ENCODE measurements at places on chromosomes 12 and 14.

DNA sequence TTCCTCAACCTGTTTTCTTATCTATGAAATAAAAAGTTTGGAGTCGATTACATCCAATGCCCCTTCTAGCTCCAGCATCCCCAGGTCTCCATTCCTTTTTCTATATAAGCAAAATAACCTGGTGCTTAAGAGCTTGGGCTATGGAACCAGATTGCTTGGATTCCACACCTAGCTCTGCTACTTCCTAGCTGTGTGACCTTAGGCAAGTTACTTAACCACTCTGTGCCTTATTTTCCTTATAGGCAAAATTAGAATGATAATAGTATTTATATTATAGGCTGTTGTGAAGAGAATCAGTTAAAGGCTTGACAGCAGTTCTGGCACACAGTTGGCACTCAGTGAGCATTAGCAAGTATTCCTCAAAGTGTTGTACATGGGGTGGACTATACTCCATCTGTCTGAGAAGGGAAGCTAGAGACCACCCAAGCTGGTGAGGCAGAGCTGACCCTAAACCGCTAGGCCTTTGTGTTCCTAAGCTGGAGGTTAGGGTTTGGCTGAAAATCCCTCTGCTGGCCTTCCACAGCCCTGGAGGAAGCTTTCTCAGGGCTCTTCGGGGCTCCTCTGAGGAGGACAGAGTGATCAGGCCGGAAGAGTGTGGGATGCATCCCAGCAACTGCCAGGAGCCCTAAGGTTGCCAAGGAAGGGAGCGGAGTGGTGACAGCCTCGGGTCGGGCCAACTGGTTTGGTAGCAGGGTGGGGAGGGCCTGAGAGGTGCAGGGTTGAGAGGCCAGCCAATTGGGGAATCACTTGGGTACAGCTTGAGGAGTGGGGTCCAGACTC is 6.0 kb upstream of the KRT4 start:
- no peak for DNase-seq

DNA sequence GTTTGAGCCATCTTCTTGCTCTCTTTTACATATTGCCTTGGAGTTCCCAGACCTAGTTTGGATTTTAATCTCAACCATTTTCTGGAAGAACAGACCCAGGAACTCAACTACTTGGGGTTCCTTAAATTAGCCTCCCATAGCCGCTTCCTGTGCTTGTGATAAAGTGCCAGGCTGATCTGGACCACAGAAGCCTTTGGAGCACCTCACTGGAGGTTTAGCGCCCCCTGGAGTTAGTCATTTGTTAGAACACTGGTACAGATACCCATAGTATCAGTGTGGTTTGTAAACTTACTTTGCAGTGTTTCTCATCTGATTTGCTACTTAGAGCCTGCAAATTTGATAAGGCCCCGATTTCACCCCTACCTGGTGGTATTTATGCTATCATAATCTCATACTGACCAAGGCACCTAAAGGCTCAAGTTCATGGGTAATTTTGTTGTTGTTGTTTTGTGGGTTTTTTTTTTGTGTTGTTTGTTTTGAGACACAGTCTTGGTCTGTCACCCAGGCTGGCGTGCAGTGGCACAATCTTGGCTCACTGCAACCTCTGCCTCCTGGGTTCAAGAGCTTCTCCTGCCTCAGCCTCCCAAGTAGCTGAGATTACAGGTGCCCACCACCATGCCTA is 3.7 kb downstream of the UNC119B start:
- DNase-seq, result no peak

DNA sequence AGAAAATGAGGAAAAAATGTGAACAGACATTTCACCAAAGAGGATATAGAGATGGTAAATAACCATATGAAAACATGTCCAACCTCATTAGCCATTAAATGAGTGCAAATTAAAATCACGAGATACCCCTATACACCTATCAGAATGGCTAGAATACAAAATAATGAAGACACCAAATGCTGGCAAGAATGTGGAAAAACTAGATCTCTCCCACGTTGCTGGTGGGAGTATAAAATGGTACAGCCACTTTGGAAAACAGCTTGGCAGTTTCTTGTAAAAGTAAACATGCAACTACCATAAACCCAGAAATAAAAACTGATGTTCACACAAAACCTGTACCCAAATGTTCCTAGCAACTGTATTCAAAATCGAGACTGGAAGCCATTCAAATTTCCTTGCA is 38.3 kb upstream of the TCL1B start:
- DNase-seq, result no peak

DNA sequence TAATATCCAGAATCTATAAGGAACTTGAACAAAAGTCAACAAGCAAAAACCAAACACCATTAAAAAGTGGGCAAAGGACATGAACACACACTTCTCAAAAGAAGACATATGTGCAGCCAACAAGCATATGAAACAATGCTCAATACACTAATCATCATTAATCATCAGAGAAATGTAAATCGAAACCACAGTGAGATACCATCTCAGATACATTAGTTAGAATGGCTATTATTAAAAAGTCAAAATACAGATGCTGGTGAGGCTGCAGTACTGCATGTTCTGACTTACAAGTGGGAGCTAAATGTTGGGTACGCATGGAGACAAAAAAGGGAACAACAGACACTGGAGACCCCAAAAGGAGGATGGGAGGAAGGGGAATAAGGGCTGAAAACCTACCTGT is 67.1 kb downstream of the BLTP3B start:
- DNase-seq, result no peak

DNA sequence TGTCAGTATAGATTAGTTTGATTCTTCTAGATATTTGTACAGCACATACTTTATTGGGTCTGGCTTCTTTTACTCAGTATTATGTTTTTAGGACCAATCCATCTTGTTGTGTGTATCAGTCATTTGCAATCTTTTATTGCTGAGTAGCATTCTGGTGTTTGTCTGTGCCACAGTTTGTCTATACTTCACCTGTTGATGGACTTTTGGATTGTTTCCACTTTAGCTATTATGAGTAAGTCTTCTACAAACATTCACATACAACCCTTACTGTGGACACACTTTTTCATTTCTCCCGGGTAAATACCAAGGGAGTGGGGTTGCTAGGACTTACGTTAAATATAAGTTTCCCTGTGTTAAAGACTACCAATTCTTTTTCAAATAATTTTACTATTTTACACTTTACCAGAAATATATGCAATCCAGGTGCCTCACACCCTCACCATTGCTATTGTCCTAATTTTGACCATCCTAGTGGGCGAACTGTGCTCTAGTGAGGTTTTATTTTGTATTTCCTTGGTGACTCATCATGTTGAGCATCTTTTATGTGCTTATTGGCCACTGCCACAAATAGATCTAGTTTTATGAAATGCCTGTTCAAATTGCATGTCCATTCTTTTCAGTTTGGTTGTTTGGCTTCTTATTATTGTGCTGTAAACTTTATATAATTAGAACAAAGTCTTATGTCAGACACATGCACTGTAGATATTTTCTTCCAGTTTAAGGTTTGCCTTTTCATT is 304.7 kb upstream of the TMTC1 start:
- no peak for DNase-seq

DNA sequence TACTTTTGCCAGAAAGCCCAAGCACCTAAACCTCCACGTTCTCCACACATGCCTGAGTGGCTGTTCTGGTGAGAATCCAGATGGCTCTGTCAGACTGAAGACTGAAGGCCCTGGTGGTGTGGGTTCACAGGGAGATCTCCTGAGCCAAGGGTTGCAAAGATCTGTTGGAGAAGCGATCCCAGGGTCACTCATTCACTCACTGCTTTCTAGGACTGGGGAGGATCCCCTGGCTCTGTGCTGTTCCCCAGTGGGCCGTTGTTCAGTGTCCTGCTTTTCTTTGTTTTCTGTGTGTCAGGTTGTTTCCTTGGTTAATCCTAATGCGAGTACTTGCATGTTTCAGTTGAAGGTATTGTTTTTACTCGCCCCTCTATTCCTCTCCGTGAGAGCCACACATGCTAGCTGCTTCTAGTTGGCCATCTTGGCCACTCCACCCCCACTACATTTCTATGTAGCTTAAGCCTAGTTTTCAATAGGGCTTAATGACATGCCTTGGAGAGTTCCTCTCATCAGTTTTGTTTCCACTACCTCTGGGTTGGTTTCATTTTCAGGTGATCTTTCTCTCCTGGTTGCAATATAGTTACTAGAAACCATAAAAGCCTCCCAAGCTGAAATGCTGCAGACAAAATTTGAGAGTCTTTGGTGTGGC is 144.5 kb upstream of the SLC38A2 start:
- no peak for DNase-seq

DNA sequence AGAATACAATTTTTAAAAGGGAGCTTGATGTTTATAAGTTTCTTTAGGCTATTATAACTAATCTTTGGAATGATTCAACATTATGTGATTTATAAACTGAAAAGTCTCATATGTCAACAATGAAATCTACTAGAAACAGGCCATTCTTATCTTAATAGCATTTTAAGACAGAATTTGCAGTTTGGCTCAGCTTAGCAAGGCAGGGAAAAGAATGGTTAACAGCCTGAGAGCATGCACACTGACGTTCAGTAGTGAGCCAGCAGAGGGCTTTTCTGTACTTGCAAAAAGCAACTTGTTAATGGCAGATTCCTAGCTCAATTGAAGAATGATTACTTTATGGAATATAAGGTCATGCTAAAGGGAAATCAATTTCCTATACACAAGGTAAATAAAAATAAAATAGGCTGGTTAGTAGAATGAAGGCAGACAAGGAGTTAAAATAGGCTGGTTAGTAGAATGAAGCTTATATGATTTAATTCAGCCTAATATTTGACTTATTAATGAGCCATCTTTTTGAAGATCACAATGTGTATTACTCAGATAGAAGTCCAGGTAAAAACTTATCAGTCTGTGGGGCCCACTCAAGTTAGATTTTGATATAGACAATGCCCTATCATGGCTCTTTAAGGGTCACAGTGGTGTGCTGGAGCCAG is 95.9 kb downstream of the OTOGL start:
- DNase-seq, result no peak

GRCh38 chr14:64536488-64537245 is 3.9 kb upstream of the HSPA2 start:
- no peak for DNase-seq

DNA sequence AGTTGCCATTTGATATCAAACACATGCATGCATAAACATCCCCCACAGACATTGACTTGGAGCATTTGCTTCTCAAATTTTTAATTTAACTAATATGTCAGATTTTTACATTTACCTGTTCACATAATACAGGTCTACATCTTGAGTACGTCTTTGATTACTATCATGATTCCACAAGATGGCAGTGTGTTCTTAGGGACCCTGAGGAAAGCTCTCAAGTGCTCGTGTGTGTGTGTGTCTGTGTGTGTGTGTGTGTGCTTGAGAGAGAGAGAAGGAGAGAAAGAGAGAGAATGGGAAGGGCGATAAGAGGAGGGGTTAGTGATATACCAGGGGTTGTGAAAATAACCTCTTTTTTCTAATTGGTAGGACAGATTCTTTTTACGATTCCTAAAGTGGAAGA is 167.1 kb upstream of the OR4E1 start:
- DNase-seq, result no peak

DNA sequence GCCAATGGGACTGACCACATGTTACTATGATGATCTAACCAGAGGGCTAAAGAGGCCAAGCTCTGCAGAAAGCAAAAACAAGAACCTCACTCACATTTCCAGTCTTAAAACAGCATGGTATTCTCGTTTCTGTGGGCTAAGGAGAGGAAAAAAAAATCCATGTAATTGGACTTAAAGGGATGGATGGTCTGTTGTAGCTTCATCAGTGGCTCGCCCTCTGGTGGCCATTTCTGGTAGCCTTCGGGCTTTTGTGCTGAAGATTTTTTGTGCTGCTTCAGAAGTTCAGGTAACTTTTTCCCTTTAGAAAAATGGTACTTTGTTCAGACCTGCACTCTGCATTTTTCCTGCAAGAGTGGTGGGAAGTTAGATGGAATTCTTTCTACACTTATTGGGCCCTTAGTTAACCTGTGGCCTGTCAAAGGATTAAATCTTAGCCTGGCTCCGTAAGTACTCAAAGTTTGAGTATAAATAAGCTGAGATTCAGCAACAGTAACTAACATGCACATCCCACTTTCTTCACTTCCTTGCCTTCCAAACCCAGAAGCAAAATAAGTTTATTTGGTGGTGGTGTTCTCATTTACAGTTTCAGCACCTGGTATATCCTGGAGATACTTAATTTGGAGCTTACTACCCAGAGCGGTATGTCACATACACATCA is 22.3 kb downstream of the DCAF4 start:
- DNase-seq, result no peak

DNA sequence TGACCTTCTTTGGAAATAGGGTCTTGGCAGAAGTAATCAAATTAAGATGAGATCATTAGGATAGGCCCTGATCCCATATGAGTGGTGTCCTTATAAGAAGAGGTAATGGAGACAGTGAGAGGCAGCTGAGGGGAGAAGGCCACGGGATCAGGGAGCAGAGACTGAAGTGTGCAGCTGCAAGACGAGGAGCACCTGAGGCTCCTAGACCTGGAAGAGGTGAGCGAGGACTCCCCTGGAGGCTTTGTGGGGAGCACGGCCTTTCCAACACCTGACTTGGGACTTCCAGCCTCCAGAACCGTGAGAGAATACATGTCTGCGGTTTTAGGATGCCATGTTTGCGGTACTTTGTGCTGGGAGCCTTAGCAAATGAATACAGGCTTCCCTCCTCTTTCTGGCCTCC is 37.5 kb downstream of the LRTM2 start:
- DNase-seq, result no peak

- DNase-seq, result no peak
Observed at GRCh38 chr14:89205137-89205740, 211.8 kb downstream of the FOXN3 start.

DNA sequence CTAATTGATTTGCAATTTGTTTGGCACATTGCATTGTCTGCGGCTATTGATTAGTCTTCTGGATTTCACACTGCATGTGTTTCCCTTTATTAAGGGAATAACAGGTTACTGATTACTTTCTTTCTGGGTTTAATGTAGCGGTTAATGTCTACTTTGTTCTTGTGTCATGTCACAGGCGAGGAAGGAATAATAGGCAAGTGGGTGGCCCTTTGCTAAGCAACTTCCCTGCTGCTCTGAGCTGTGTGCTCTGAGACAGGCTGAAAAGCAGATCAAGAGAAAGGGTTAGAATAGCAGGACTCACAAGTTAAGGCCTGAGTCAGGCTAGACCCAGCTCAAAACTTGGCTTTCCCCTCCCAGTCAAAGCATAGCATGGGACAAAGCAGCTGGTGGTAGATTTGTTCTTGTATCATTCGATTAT is 77.2 kb downstream of the NKX2-1 start:
- DNase-seq, result no peak

GRCh38 chr14:69699748-69700303 is 67.1 kb upstream of the SRSF5 start:
- DNase-seq, result no peak

- DNase-seq, result no peak
Observed at GRCh38 chr14:69012256-69012953, 33.3 kb upstream of the ACTN1 start.

DNA sequence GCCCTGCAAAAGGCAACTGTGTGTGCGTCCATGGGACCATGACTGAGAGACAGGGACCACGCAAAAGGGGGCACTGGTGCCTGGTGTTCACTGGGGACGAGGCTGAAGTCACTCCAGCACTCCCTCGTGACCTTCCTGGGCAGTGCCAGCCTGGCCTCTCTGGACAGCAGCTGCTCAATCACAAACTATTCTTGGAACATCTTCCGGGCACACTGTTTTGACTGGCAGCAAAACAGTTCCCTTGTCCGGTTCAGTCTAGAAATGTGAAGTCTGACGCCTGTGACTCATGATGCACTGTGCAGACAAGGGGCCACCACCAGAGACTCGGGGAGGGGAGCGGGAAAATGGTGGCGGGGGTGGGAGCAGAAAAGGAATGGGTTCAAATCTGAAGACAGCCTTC is 20.8 kb downstream of the SNRNP35 start:
- DNase-seq, result no peak

GRCh38 chr14:99041820-99042174 is 230.2 kb downstream of the BCL11B start:
- no peak for DNase-seq

- no peak for DNase-seq
Observed at GRCh38 chr12:109222062-109222461, 87.0 kb downstream of the FOXN4 start.
